ENCODE measurements at places on chromosomes 5 and 9.

- DNase-seq = no peak
Measured at GRCh38 chr9:78004478-78005229, 27.0 kb downstream of the GNAQ start.

- DNase-seq = no peak
Measured at GRCh38 chr9:131744720-131745201, 4.9 kb upstream of the RAPGEF1 start.

GRCh38 chr5:160268121-160268520 lies 38.8 kb downstream of the FABP6 start:
- no peak for DNase-seq

GRCh38 chr9:101229606-101230005 lies 155.2 kb downstream of the BAAT start:
- DNase-seq = no peak

DNA sequence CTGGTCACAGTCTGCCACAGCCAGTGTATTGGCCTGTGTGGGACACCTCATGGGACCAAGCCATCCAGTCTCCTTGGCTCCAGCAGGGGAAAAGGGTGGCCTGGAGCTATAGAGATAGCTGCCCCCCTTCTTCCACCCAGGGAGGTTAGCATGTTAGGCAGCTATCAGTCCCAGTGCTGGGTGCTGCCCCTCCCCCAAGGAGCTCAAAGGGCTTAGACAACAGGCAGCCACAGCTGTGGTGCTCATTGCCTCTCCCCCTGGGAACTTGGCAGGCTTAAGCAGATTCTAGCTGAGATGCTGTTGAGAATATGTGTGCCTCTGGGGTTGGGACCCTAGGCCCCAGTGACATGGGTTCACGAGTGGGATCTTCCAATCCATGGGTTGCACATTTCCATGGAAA lies 226.0 kb upstream of the PTGER4 start:
- DNase-seq = no peak

- no peak for DNase-seq
Measured at GRCh38 chr9:73782166-73782565, 630.5 kb downstream of the ANXA1 start.

GRCh38 chr9:81814794-81815464 lies 113.3 kb upstream of the SPATA31D4 start:
- DNase-seq = peak; percentile 91

- no peak for DNase-seq
Measured at GRCh38 chr5:31664566-31664965, 25.6 kb downstream of the PDZD2 start.

DNA sequence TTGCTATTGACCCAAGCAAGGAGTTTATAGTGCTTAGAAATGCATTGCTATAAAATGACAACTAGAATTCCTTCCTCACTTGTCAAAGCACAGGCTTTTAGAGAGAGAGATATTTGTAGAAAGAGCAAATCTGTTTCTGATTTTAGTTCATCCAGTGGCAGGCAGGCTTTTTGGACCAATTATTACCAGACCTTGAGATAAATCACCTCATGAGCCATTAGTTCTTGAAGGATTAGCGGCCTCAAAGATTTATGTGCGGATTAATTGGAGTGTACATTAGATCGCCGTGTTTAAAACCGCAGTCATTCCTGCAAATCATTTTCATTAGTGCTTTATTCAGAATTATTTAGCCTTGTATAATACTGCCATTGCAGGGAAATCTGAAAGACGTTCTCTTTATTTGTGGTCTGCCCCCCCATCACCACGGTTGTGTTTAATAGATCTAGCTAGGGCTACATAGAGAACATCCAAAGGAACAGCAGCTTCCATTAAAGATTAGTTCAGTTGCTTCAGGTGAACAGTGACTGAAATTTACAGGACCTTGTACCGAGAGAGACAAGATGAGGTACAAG lies 28.8 kb upstream of the TJP2 start:
- DNase-seq = no peak

GRCh38 chr5:35478856-35479682 lies 138.6 kb upstream of the SPEF2 start:
- DNase-seq = peak; percentile 4

- DNase-seq = no peak
Measured at GRCh38 chr5:172288465-172288864, 4.9 kb upstream of the UBTD2 start.

All from DMS153 (cell line).